NCI-H2107 (cell line): ENCODE measurements at places on chromosomes 4 and X.

DNA sequence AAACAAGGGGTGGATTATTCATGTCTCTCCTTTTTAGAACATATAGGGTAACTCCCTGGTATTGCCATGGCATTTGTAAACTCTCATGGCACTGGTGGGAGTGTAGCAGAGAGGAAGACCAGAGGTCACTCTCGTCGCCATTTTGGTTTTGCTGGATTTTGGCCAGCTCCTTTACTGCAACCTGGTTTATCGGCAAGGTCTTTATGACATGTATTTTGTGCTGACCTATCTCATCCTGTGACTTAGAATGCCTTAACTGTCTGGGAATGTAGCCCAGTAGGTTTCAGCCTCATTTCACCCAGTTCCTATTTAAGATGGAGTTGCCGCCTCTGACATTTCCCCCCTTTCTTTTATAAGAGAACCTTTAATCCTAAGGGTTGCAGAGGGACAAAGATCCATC is 45.8 kb downstream of the MGST2 start:
- DNase-seq: no peak

DNA sequence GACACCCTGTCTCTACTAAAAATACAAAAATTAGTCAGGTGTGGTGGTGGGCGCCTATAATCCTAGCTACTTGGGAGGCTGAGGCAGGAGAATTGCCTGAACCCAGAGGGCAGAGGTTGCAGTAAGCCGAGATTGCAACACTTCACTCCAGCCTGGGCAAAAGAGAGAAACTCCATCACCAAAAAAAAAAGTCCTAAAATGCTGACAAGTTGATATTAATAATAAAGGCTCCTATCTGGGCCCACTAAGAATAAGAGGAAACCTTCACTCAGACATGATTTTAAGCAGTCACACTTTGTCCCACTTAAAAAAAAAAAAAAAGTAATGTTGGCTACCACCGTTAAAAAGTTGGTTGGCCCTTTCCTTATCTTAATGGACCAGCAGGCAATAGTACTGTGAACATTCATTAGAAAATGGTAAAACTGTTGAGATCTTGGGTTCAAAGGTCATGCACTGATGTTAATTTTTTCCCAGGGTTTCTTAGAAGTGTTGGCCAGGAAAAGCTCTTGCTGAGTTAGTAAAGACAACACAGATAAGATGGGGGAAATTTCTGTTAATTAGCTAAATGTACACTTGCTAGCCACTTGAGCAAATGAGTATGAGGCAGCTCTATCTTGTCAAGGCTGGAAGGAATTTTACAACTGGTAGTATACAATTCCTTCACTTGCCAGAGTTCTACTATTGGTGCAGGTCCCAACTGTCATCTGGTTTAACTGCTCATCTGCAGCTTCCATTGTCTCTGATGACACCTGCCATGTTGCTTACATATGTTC is 43.6 kb upstream of the BMP2K start:
- no peak for DNase-seq

- DNase-seq: peak; percentile 82
Observed at GRCh38 chrX:40266490-40267333, 169.0 kb upstream of the BCOR start.

GRCh38 chrX:131987252-131987651 is 35.9 kb upstream of the STK26 start:
- DNase-seq: no peak

GRCh38 chr4:24683116-24683515 is 98.8 kb upstream of the DHX15 start:
- DNase-seq: no peak

DNA sequence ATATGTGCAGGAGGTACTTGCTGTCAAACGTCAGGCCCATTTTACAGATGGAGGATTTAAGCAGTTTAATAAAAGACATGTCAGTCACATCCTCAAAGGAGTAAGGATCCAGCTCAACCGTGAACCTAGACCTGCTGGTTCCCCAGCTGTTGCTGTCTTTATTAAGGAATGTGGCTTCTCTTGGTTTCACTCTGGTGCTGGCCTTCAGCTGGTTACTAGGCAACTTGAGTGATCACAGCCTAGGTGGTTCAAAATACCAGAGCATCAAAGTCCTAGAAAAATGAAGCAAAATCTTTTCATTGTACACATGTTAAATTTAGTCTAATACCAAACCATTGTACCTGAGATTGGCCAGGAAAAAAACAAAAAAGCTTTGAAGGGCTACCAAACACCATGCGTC is 32.7 kb upstream of the GLRA2 start:
- no peak for DNase-seq

GRCh38 chr4:172727631-172728030 is 441.0 kb upstream of the GALNT7 start:
- no peak for DNase-seq

DNA sequence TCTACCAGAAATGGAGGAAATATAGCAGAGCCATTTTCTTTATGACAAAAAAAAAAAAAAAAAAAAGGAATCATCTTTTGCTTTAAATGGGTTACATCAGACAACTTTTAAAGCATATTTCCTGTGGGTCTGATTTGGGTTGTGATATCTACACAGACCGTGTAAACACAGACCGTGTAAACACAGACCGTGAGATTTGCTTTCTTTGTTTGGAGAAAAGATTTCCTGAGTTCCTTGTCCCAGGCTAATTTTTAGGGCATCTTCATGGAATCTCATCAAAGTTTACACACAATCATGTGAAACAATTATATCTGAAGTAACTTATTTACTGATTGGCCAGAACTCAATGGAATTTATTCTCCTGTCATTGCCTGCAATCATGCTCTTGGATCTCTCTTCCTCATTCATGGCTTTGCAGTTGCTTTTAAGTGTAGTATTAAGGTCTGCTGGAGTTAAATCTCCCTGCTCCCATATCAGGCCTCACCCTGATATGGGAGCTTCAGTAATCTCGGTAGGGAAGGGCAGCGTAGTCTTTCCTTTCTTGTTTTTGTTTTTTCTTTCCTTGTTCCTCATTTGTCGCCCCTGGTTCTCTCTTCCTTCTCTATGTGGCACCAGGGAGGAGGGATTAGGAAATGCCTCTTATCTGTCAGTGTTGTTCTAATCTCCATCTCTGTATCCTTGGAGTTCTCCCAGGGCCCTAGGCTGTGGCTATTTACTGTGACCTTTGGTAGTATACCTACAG is 248.6 kb upstream of the JADE1 start:
- DNase-seq: no peak

GRCh38 chrX:96692454-96692853 is 7.8 kb downstream of the DIAPH2 start:
- DNase-seq: no peak

DNA sequence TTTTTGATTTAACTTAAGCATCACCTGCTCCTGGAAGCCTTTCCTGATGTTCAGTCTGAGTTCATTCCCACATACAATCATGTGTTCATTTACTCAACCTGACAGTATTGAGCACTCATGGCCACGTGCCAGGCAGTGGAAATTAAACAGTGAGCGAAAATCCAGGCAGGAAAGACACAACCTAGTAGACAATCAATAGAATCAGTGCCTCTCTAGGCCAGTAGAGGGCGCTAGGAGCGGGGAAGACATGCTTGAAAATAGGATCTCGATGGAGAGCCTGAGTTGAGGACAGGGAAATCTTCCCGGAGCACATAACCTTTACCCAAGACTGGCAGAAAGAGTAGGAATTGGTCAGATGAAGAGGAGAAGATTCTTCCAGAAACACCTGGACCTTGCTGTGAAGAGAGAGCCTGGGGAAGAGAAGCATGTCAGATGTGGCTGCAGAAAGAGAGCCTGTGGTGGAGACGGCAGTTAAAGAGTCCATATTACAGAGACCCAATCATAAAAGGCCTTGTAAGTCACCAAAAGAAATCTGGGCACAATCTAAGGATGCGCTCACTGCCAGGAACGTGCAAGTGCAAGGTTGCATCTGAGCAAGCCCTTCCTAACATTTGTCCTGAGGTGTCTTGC is 103.5 kb downstream of the LDB2 start:
- DNase-seq: no peak

DNA sequence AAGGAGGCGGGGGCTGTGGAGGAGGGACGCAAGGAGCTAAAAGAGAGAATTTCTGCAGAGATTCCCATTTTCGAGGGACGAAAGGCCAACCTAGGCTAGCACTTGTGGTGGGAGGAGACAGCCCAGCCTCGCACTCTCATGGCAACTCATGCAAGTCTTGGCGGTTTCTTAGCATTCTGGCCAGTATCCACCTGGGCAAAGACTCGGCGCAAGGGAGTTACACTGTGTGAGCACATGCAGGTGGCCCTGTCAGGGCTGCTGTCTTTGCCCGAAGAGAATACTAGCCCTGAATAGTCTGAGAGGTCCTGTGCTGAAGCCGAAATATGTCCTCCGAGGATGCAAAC is 15.5 kb downstream of the MCF2 start:
- DNase-seq: no peak

DNA sequence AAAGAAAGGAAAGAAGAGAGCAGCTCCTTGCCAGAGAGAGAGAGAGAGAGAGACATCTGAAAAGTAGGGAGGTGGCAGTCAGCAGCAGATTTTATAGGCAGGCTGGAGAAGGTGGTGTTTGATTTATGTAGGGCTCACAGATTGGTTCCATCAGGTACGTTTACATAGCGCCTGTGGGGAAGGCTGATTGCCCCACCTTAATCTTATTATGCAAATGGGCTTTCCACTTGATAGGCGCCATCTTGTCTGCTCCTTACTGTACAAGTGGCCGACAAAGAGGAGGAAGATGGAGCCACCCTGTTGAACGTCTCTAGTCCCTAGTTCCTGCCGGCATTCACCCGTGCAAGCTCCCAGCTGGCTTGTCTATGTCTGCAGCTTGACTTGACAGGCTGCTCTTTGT is 49.1 kb upstream of the DHRSX start:
- DNase-seq: peak; percentile 39

- no peak for DNase-seq
Observed at GRCh38 chrX:9466124-9466495, 1.3 kb downstream of the TBL1X start.

GRCh38 chr4:54082168-54082567 is 17.8 kb upstream of the CHIC2 start:
- no peak for DNase-seq

DNA sequence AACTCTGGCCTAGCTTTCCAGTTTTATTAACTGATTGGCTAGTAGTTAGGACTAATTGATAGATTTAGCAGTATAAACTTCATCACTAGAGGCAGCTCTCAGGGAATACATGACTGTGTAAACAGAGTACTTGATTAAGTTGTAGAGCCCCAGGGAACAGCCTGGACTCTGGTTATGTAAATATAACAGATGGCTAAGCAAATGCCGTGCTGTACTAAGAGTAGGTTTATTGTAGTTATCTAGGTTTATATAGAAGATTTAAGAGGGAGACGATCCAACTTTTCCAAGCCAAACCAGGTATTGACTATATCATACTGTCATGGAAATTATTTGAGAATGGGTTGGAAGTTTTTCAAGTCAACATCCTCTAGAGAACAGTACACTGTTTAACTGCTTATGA is 463.4 kb upstream of the GRID2 start:
- no peak for DNase-seq

GRCh38 chr4:123939621-123940020 is 543.0 kb downstream of the SPRY1 start:
- no peak for DNase-seq

- DNase-seq: no peak
Observed at GRCh38 chr4:182819751-182820150, 97.4 kb downstream of the DCTD start.

- no peak for DNase-seq
Observed at GRCh38 chrX:40015693-40016092, 82.1 kb downstream of the BCOR start.
